ENCODE measurements at places on chromosomes 2 and 18. TPM values are rescaled to one million over a fixed set of nuclear protein-coding genes. Genes with fewer than 3 reads are reported as not detected.

DNA sequence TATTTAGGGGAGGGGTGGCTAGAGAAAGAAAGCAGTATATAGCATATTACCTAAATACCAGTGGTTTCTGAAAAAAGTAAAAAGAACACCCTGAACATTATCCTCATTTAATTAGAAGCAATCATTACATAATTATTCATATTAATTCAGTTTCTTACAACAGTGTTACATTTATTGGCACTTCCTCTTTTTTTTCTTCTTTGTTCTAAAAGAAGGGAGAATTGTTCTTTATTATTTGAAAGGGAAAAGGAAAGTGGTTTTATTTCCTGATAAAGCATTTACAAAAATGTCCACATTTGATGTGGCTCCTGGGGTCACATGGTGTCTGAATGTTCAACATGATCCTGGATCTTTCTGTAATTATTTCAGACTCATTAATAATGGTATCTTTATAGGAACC, 254.9 kb upstream of the ZEB2 start:
- DNase-seq = no peak

- no peak for DNase-seq
These were observed 301.3 kb upstream of the SALL3 start for GRCh38 chr18:78678318-78678695.

The ASB18 gene
- total RNA-seq = not detected

DNA sequence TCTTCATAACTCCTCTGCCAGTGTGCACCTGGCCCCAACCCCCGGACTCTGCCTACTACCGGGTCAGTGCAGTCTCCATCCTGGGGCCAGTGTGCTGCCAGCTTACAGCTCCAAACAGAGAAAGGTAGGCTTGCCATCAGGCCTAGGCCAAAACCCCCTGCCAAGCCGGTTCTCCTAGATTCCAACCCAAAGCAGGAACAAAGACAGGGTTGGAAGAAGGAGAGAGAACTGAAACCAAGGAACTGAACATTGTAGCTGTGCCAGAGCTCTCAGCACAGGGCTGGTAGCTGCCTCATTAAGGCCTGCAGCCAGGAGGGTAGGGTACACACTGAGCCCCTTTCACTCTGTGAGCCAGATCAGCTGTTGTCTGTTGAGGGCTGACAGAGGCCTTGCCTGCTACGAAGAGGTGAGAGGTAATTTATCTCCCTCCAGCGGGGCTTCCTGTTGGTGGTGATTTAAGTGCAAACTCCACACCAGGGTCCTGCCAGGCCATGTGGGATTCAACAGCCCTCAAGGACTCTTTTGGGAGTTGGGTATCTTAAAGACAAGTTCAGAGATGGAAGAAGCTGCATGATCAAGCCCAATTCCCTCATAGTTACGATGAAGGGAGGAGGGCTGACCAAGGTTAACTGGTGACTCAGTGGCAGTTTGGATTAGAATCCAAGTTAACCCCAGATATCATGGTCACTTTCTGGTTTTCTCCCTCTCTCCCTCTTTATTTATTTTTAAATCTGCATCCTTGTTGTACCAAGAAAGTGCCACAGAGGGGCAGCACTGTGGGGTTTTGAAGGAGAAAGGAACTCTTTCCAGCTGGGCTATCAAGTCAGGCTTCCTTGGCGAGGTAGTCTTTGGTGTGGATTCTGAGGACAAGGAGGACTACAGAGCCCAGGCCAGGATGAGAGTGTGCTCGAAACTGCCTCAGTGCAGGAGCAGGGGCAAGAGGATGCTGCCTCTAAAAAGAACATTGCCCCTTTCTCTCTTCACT, 48.1 kb downstream of the CYRIA start:
- no peak for DNase-seq

The NDC80 gene
- total RNA-seq = 6.4 TPM

DNA sequence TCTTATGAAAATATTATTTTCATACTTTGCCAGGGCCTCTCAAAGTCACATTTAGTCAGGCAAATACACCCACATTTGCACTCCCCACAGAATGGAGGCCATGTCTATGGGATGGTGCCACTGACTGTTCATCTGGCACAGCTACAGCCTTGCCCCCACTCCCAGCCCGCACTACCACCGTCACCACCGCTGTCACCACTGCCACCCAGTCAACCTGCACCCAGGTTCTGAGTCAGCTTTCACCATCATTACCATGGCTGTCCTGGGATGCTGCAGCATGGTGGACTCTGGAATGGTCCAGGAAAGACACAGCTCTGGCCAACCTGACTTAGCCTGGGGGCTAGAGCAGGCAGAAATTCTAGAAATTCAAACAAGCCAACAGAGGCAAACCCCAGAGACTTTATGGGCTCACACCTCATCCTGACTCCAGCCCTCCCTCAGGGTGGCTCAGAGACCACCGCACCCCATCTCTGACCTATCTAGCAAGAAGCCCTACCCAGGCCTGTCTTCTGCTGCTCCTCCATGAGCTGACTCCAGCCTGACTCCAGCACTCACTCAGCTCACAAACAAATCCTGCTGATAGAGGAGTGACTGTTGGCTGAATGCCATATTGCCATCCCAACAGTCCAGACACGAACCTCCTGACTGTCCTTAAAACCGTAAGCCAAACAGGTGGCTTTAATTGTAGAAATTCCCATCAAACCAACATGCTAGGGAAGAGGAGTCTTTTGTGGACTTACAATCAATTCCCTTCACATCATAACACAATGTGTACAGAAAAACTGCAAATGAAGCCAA, 28.0 kb downstream of the DNER start:
- no peak for DNase-seq

GRCh38 chr2:58429014-58429875, 188.1 kb upstream of the FANCL start:
- no peak for DNase-seq

DNA sequence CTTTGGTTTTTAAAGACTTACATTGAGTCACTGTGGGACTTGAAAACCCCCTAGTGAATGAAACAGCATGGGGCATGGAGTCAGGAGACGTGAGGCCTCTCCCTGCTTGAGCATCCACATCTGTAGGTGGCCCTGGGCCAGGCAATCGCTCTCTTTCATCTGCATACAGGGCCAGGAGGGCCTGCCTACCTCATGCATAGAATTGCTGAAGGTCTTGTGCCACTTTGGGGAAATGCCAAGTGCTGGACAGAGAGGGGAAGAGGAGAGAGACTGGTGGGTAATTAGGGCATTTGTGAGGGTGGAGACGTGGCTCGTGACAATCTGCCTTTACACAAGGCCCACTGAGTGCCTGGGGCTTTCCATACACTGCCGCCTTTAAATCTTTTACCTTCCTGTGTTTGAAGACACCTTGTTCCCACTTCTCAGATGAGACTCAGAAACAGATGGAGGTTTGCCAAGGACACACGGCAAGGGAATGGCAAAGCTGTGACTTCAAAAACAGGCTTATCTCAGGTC, 322.2 kb upstream of the HS6ST1 start:
- DNase-seq = no peak

- DNase-seq = no peak
These were observed 14.2 kb upstream of the AGAP1 start for GRCh38 chr2:235479604-235480003.

DNA sequence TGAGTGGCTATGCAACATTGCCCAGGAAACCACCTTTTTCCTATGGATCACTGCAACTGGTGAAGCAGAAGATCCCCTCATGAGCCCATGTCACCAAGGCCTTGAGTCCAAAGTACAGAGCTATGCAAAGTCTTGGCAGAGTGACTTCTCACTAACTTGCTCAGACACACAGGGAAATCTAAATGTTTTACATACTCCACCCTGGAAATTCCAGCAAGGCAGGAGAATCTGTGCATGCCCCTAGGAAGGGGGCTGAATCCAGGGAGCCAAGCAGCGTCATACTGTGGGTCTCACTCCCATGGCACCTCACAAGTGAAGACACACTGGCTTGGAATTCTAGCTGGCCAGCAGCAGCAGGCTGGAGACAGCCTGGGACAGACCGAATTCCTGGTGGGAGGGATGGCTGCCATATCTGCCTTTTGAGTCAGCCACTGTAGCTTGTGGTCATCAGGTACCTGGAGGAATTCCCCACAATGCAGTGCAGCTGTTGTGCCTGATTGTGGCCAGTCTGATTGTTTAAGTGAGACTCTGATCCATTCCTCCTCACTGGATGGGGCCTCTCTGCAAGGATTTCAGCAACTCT, 1817.4 kb downstream of the SUCLG1 start:
- no peak for DNase-seq

GRCh38 chr2:128315122-128315828, 3.4 kb downstream of the HS6ST1 start:
- no peak for DNase-seq

DNA sequence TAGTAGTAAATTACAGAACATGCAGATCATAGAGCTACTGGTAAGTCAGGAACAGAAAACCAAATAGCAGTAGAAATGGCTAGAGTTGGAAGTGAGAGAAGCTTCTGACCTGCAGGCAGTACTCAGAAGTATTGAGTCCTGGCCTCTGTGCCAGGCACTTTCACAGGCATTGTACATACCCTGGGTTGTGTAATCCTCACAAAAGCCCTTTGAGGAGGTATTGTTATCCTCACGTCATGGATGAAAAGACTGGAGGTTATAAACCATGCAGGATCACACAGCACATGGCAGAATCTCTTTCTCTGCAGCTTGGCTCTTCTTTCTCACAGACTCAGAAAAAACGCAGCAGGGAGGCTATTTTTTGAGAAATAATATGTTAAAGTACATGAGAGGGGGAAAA, 789.3 kb upstream of the FAM98A start:
- no peak for DNase-seq

DNA sequence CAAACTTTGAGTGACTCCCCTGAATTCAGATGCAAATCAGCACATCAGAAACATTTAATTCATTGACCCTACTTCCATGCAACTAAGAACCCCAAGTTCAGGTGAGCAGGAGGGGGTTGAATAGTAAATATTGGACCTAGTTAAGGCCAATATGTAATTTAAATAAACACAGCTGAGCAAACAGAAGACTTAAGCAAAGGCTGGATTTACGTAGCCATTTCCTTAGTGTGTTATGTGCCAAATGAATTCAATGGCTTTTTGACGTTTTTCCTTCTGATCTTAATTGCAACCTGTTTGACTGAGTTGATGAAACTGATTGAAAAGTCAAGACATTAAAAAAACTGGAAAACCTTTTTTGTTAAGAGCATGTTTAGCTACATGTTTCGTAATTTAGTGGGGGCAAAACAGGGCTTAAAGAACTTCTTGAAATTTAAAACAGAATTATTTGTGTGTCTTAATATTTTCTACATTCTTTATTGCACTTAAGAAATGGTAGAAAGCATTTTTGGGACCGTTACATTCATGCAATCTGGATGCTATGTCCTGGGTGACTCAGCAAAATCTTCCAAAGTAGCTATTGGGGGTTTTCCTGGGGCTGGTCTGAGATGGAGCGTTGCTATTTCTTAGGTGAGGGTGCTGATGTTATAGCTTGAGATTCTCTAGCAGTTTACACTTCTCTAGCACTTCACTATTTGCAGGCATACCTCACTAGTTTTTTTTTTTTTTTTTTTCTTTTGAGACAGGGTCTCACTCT, 25.5 kb upstream of the KCNE4 start:
- DNase-seq = peak; percentile 12

DNA sequence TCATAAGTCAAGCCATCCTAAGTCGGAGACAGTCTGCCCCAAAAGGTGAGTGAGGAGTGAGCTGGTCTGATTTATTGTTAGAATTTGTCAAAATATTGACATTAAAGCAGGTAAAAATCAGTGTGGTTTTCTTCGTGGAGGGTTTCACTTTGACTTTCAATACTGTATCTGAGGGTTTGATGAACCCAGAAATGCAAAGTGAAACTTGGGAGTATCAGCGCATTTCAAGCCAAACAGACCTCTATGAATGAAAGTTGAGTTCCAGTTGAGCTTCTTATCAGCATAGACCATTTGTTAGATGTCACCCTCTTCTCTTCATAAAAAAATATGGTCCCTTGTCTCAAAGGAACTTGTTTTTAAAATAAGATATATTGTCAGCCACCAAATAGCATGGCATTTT, 21.7 kb upstream of the CXCR4 start:
- no peak for DNase-seq

The RAPGEF4 gene
- 5.1 TPM for total RNA-seq

DNA sequence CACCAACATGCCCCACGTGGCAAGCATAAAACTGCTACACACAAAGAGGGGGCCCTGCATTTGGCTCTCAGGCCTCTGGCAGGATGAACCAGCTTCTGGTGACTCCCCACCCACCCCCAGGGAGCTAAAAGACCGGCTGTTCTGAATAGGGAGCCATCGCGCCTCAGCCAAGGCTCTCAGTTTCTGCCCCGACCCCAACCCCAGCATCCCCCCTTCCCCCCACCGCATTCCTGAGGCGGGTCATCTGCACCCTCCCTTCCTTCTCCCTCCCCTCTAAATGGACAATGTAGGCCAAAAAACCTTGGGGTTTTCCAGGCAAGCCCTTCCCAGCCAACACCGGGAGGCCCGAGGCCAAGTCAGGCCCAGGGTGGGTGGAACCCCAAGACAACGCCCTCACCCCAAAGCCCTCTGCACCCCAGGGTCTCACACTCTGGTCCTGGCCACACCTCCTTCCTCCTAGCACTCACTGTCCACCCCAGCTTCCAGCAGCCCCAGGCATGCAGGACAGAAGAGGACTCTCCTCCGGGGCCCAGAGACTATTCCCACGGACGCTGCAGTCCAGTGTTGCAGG, 5.7 kb downstream of the CYP26B1 start:
- no peak for DNase-seq

The C2orf72 gene
- total RNA-seq = 0.29 TPM

Measured in glomerular endothelial cell (primary cell).